Activated CD4-positive, CD25-positive, alpha-beta regulatory T cell treated with anti-CD3 and anti-CD28 coated beads, Interleukin-2, amount 50 U/mL, for 72 hours (primary cell): ENCODE measurements at places on chromosomes 5 and 9.

GRCh38 chr5:77770293-77771005, 5.7 kb downstream of the TBCA start:
- no peak for DNase-seq

DNA sequence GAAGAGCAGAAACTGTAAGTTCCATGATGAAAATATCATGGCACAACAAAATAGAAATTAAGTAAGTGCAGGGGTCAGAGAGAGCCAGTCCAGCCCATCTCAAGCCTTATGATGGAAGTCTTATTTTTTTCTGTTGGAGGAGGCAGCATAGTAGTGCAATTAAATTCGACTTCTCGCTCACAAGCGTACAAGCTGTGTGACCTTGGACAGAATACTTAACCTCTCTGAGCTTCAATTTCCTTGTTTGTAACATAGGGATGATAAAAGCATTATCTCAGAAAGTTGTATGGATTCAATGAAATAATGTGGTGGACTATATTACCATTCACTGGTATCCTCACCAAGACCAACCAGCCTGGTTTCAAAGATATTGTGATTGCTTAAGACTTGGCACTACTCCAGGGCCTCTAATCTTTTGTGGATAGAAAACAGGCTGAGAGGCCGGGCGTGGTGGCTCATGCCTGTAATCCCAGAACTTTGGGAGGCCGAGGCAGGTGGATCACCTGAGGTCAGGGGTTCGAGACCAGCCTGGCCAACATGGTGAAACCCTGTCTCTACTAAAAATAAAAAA, 26.8 kb upstream of the MVB12B start:
- DNase-seq: no peak

DNA sequence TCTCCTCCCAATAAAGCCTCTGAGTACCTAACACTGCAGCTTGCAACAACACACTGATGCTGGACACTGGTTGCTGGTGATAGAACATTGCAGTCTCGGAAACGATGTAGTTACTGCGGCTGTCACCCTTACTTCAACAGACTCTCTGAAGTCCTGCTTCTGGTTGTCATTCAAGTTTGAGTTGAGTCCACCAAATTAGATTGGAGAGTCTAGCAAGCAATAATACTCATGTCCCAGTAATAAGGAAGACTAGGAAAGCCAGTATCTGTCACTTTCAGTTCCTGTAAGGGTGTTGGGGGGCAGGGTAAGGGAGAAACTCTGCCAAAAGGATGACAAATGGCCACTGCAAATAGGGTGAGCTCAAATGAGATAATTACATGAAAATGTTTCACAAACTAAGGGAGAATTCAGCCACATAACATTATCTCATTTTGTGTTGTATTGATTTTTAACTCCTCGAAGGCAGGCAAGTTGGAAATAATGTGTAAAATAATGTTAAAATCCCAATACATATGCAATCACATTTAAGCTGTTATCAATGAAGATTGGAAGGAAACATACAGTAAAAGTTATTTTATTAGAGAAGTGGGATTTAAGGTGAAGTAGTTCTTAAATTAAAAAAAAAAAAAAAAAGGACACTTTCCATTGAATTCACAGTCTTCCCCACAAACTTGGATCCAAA, 849 bp upstream of the IFT74 start:
- DNase-seq: no peak

- DNase-seq: peak; percentile 57
Measured at GRCh38 chr5:134436523-134437339, 25.1 kb upstream of the CDKN2AIPNL start.

DNA sequence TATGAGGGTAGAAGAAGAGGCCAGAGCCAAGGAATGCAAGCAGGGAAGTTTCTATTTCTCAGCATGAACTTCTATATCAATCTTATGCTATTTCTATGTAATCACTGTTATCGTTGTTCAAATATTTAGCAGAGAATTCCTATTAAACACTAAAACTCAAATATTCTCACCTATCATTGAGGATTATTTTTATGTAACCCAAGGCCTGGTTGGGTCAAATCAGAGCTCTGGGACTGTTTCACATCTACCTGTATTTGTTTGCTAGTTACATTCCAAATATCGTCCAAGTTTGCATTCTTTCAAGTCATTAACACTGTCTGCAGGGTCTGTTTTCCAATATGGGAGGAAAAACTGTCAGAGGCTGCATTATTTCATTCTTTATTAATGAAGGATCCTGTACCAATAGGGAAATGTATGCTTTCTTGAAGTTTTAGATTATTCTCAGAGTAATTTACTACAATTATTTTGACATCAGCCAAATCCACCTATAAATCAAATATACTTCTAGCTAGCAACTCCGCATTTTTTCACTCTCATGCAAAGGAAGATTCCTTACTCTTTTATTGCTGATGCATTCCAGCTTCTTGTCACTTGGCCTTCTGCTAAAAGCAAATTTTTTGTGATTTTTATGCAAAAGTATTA, 52.2 kb downstream of the LURAP1L start:
- no peak for DNase-seq

DNA sequence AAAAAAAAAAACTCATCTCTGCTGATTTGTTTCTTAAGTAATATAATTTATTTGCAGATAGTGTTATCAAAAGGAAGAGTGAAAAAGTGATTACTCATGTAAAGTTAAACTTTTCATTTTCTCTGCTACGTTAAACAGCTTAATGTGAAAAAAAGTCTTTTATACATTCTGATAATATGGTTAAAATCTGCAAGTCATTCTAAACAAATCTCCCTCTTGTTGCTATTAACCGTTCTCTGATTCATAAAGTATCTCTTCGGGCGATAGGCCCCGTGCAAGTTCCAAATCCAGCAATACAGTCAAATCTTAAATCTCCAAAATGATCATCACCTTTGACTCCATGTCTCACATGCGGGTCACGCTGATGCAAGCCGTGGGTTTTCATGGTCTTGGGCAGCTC, 732.0 kb downstream of the TAF11L14 start:
- no peak for DNase-seq

DNA sequence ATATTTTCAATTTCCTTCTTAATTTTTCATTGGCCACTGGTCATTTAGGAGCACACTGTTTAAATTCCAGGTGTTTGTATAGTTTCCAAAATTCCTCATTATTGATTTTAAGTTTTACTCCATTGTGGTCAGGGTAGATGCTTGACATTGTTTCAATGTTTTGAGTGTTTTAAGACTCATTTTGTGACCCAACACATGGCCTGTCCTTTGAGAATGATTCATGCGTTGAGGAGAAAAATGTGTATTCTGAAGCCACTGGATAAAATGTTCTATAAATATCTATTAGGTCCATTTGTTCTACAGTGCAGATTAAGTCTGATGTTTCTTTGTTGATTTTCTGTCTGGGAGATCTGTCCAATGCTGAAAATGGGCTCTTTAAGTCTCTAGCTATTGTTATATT, 24.4 kb upstream of the FNIP1 start:
- DNase-seq: no peak
